ENCODE measurements at places on chromosomes 7 and 10.

DNA sequence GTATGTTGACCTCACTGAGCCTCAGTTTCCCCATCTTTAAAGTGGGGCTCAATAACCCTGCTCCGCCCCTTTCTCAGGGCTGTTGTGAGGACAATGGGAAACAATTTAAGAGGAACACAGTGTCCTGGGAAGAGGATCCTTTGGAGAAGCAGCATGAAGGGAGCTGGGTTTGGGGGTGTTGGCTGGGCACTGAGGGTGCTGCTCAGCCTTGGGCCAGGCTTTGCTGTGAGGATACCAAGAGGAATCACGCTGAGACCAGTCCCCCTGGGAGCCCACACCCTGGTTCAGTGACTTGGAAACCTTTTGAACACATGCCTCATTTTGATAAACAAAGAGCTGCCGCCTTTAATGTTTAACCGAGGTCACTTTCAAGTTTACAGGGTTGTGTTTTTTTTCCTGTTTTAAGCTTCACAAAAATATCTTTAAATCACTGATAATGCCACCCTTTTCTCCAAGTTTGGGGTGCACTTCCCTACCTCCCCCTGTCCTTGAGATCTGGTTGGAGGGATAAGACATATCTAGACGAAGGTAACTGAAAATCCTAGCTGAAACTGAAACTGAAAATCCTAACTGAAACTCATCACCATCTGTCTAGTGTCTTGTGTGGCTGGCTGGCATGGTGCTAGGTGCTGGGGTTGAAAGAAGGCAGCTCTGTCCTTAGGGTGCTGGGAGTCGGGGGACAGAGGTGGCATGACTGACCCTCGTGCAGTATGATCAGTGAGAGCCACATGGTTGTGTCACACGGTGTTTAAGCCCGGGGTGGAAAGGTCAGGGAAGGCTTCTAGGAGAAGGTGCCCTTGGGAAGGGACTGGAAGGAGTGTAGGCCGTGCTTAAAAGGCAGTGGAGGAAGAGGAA, 27.7 kb downstream of the ZNF775 start:
- peak; percentile 59 for DNase-seq

DNA sequence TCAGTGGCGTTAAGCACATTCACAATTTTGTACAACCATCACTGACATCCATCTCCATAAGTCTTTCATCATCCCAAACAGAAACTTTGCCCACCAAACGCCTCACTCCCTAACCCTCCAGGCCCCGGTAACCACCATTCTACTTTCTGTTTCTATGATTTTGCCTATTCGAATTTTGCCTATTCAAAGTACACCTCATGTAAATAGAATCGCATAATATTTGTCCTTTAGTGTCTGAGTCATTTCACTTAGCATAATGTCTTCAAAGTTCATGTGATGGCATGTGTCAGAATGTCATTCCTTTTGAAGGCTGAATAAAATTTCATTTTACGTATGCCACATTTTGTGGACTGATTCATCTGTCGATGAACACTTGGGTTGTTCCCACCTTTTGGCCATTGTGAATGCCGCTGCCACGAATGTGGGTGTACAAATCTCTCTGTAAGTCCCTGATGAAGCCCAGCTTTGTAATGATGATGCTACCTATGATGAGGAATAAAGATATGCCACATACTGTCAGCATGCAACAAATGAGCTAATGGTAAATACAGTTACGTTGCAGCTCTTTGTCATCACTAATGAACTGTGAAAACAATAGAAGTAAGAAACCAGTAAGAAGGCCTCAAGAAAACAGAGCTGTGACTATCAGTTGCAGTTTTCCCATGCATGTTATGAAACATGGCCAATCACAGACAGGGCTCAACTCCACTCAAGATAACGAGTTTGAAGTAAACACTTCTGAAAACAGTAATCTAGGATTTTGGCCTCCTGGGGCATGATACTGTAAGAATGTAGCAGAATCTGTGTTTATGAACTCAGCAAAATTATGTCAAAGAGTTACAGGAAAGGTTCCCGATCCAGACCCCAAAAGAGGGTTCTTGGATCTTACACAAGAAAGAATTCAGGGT, 120.0 kb downstream of the ADAM12 start:
- no peak for DNase-seq

DNA sequence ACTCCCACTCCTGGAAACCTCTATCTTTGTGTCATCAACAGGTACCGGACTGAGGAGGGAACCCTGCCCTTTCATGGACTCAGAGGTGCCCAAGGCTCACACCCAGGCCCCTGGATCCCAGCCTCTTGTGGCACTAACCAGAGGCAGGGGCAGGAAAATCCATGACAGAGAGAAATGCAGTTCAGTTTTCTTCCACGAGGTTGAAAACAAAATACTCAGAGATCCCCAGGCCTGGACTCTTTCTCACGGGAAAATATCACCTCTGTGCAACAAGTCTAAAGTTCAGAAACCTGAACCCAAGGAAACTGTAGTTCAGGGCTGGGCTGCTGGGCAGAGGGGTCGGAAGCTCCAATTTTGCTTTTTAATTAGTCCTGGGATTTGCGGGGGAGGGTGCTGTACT, 21.4 kb upstream of the OPN4 start:
- no peak for DNase-seq

DNA sequence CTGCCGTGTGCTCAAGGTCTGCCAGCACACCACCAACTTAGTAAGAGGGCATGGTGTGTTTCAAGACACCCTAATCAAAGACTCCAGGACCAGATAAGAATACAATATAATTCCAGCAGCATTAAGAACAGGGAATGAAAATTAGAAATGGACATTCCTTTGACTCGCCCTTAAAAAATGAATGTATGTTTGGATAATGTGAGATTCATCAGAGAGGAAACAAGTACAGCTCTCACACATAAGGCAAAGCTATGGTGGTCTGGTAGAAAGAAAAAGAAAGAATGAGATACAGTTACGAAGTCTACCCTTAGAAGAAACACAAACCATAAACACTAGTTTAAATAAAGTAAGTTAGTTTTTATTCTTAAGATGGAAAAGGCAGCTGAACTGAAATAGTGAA, 174.8 kb upstream of the ANK3 start:
- no peak for DNase-seq

DNA sequence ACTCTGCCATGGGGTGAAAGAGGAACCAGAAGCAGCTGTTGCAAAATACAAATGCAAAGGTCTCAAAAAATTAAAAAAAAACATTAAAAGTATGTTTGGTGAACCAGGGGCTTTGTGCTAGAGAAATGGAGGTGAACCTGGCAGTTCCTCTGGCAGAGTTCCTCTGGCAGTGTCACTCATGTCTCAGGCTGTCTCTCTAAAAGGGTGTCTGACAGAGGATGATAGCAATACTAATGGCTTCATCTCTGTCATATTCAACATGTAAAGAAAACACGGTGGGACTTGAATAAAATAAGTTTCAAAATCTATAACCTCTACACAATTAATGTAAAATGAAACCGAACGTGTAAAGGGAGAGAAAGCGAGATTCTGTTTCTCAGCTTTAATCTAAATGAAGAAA, 375.7 kb upstream of the VWC2 start:
- DNase-seq, result no peak

GRCh38 chr7:133975130-133975529, 152.0 kb upstream of the LRGUK start:
- no peak for DNase-seq

- DNase-seq, result no peak
Measured at GRCh38 chr7:46054915-46055314, 133.8 kb upstream of the IGFBP3 start.

DNA sequence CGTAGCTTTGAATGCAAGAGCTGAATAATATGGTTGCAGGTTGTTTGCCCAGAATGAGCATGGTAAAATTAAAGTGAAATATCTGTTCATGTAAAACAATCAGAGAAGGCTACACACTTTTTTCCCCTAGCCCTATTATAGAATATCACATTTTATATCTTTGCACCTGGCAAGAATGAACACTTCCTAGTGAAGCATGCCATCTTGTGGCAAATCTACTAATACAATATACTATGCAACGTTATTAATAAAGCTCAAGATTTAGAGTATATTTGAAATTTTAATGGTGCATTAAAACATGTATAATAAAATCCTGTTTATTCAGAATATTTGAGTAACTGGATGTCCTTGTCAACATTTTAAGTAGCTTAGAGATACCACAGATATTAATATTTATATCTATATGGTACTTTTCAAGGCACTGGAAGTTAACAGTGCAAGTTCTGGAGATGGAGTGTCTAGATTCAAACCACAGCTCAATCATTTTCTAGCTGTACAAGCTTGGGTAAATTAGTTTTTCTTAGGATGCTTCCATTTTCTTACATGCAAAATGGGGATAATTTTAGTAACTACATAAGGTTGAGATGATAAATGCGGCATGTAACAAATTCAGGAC, 643.1 kb upstream of the SEMA3D start:
- DNase-seq, result no peak

- no peak for DNase-seq
Measured at GRCh38 chr10:80474941-80475340, 20.8 kb downstream of the TSPAN14 start.

DNA sequence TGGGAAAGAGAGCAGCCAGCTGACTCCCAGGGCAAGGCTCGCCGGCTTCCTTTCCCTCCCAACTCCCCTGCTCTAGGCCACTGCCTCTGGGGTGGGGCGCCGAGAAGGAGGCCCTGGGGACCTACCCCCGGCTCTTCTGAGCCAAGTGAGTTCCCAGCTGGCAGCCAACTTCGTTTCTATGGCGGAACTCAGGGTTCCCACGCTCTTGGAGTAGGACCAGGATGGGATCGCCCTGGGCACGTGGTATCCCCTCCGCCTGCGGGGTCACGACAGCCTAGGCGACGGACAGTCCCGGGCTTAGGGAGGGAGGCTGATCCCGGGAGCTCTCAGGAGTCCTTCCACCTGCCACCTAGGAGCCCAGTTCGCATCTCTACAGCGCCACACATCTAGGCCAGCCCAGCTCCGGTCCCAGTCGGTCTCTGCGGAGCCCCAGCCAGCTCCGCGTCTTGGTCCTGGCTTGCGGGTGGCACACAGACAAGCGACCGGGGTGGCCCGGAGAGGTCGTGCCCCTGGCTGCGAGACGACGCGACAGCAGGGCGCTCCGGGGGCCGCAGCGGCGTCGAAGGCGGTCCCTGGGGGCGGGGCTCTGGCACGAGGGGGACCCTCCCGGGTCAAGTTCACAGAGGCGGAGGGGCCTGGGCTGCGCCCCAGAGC, 20.5 kb upstream of the GATA3 start:
- no peak for DNase-seq

GRCh38 chr10:102451105-102451969, at the start of gene C10orf95:
Gene C10orf95 (minus strand): TSS chr10:102451543. CDS start chr10:102451093, 450 bp downstream.
- no peak for DNase-seq

DNA sequence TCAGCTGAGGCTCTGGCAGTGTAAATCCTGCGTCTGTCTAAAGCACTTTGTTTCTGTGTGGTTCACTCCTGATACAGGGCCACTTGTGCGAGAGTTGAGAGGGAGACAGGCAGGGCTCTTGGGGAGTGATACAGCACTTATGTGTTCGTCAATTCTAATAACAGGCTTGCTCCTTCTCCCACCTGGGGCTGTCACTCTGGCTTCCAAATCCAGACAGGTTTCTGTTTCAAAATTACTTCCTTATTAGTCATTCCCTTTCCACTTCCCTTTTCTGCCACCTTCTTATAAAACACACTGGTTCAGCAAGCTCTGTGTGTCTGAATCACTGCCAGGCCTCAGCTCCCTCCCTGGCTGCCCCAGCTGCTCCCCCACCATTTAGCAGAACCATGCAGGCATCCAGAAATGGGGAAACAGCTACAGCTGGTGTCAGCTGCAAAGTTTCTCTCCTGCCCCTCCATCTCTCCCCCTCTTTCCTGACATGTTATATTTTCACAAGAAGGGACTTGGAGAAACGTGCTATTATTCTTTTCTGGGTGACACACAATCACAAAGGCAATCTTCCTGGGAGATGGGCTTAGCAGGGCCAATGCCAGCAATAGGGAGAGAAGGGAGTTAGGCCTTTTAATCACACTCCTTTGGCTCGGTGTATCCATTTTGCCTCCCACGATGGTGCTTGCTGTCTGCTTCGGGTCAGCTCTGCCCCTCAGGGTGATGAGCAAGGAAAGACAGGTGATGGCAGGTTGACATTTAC, 58.4 kb upstream of the ZNRF2 start:
- peak; percentile 76 for DNase-seq

DNA sequence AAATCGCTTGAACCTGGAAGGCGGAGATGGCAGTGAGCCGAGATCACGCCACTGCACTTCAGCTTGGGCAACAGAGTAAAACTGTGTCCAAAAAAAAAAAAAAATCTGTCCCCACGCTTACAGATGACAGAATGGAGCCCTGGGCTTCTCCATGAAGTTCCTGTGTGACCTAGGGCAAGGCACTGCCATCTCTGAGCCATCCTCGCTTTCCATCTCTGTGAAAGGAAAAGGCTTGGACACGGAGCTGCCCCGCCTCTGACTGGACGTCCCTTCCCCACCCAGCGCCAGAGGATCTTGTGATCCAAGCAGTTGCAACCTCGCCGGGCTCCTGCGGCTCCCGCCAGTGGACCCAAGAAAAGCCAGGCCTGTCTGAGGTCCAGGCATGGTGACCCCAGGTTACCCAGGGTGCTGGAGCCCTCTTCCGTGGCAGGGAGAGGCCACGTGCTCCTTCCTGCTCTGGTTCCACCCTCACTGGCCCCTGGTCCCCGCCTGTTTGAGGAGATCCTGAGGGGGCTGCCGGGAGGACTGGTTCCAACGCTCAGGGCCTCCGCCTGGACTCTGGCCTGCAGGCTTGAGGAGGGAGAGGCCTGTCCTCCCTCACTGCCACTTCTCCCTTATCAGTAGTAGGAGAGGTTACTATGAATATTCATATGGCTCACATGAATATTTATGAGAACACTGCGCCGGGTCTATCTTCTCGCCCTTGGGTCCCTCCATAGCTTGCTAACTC, 25.6 kb upstream of the ELFN1 start:
- DNase-seq, result no peak

DNA sequence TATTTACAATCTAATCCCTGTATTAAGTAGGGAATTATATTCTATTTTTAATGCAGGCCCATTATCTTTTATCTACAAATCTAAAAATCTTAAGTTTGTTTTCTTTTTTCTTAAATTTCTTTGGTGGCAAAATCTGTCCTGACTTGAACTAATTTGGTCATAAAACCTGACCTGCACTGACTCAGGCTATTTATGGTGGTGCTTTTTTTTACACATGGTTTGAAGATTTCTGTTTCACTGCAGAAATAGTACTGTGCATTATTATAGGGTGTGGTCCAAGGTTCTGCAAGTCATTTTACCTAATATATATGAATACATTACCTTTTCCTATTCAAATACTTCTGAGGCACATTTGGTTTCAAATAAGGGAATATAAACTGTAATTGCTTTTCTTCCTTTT, 137.0 kb downstream of the CD36 start:
- no peak for DNase-seq

DNA sequence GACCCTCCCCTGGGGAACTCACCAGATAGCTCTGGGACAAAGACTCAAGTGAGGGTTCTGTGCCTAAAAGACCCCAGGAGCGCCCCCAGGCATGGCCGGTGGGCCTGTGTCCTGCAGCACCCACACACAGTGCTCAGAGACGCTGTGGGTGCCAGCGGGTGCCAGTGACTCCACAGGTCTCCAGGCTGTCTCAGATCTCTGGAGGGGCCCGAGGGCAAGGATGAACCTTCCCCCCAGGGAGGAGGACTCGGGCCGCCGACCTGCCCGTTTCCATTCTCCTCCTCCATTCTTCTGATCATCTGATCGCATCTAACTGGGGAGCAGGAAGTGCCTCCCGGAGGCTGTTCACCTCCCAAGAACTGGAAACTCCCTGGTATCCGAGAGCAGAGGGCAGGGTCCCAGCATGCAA, 980 bp downstream of the ADAM8 start:
- no peak for DNase-seq

- DNase-seq, result no peak
Measured at GRCh38 chr7:50166997-50167965, 74.2 kb upstream of the ZPBP start.

GRCh38 chr10:118272149-118272721, 69.9 kb downstream of the FAM204A start:
- DNase-seq, result no peak

GRCh38 chr10:128981881-128982615, 485.0 kb upstream of the MGMT start:
- DNase-seq, result no peak
